OCI-LY7 (cell line): ENCODE measurements at places on chromosomes 7 and 10.

- no peak for DNase-seq
Observed at GRCh38 chr7:128044064-128044463, 12.8 kb upstream of the LRRC4 start.

- DNase-seq: no peak
Observed at GRCh38 chr7:69736126-69736810, 138.0 kb downstream of the AUTS2 start.

GRCh38 chr10:93462371-93462770, 19.8 kb downstream of the MYOF start:
- no peak for DNase-seq

DNA sequence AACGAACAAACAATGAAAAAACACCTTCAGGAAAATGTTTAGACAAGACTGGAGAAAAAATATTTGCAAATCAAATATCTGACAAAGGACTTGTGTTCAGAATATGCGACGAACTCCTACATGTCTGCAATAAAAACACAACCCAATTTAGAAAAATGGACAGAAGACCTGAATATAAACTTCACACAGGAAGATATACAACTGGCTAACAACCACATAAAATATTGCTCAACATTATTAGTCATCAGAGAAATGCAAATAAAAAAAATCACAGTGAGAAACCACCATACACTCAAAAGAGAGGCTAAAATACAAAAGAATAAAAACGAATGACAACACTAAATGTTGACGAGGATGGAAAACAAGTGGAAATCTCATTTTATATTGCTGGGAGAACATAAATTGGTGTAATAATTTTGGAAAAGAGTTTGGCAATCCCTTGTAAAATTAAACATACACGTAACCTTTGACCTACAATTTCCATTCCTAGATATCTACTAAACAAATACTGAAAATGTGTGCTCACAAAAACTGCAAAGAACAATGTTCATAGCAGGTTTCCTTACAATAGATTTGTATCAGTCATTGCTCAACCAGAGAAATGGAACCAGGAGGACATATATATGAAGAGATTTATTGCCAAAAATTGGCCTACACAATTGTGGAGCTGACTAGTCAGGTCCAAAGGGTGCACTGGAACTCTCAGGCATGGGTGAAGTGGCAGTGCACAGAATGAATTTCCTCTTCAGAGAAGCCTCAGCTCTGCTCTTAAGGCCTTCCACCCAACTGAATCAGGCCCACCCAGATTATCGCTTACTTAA, 82.9 kb upstream of the OGDHL start:
- DNase-seq: no peak
